NCI-H146 (cell line): ENCODE measurements at places on chromosomes 11 and 22.

DNA sequence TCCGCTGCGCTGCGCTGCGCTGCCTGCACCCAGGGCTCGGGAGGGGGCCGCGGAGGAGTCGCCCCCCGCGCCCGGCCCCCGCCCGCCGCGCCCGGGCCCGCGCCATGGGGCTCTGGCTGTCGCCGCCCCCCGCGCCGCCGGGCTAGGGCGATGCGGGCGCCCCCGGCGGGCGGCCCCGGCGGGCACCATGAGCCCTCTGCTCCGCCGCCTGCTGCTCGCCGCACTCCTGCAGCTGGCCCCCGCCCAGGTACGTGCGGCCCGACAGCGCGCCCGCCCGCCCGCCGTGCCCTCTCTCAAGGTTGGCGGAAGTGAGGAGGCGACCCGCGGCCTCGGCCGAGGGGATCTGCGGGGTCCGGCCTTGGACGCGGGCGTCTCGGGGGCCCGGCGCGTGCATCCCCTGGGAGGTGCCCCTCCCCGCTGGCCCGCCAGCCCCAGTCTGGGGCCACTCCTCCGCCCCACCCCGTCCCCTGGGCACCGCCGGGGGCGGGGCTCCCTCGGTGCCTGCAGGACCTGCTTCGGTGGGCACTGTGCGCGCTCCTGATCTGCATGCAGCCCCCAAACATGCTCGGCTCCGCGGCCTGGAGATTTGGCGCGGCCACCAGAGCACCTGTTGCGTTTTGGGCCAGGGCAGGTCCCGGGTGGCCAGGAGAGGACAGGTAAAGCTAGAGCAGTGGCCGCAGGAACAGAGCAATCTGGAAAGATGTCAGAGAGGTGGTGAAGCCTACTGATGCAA lies 429 bp downstream of the VEGFB start:
- DNase-seq: peak; percentile 63

- no peak for DNase-seq
These were observed 3.3 kb downstream of the SGSM1 start for GRCh38 chr22:24809331-24809730.

DNA sequence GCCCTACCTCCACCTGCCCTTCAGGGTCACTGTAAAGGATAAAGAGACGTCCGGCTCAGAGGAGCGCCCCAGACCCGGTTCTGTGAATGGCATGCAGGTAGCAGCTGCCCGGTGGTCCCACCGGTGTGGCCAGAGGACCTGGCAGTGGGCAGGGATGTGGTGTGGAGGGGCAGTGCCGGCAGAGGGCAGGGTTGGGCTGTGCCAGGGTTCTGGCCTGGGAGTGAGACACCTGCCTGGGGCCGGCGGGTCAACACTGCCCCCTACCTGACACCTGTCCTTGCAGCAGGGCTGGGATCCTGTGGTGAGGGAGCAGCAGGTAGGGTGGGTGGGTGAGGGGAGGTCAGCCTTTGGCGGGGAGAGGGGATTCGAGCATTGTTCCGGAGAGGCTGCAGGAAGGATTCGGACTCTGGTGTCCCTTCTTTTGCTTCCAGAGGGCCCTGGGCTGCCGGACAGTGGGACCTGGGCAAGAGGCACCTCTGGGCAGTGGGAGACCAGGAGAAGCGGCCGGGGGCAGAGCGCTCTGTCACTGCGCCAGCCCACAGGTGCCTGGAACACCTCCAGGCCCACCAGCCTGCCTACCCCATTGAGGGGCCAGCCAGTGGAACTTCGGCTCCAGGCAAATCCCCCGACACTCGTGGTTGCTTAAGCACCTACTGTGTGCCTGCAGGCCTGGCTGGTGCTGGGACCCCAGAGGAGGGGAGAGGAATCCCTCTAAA lies 1.6 kb upstream of the PHLDA2 start:
- peak; percentile 83 for DNase-seq

- peak; percentile 96 for DNase-seq
These were observed 3.7 kb upstream of the NEAT1 start for GRCh38 chr11:65418681-65419459.

DNA sequence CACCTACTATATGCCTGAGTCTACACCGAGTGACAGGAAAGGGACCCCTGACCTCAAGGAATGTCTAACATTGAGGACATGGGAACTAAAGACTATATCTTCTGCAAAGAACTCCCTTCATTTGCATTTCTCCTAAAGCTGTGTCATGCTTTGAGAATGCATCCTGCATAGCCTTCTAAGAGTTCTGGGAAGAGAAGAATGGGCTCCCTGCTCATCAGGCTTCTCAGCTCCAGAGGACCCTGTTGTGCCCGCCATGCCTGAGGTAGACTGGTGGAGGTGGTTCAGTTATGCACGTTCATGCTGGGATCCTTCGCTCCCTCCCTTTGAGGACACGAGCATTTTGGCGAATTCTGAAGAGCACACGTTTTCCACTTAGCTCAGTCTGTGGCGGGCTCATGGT lies 63.3 kb downstream of the GRIK4 start:
- DNase-seq: no peak

DNA sequence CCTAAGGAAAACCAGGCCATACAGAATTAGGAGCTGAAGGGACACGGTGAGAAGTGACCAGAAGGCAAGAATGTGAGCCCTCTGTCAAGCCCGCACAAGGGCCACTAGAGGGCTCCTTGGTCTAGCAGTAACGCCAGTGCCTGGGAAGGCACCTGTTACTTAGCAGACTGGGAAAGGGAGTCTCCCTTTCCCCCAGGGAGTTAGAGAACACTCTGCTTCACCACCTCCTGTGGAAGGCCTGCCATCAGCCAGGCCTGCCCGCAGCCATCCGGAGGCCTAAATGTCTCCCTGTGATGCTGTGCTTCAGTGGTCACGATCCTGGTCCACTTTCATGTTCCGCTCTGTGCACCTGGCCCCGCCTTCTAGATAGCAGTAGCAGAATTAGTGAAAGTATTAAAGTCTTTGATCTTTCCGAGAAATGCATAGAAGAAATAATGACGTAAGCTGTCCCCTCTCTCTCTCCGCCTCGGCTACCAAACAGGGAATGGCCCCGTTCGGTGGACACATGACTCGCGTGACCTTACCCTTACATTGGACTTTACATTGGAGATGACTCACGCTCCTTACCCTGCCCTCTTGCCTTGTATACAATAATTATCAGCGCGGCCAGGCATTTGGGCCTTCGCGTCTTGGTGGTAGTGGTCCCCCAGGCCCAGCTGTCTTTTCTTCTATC lies 10.7 kb upstream of the GSTP1 start:
- DNase-seq: peak; percentile 81

- peak; percentile 58 for DNase-seq
These were observed 839 bp downstream of the STX5 start for GRCh38 chr11:62830904-62831519.

DNA sequence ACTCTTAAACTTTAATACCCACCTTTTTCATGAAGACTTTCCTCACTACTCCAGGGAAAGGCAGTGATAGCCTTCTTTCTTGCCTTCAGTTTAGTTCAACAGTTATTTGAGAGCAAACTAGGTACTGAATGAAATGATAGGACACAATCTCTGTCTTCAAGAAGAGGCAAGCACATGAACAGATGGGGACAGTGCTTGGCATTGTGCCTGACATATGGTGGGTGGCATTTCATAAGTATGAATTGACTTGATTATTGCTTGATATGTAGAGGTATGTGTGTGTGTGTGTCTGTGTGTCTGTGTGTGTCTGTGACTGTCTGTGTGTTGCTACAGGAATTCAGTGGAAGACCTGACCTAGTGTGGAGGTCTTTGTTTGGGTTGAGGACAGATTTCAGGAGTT lies 504.1 kb downstream of the NELL1 start:
- no peak for DNase-seq

GRCh38 chr11:124882339-124883071 lies 15.2 kb downstream of the ROBO4 start:
- DNase-seq: no peak

GRCh38 chr11:132046288-132046865 lies 676.0 kb downstream of the NTM start:
- peak; percentile 82 for DNase-seq

DNA sequence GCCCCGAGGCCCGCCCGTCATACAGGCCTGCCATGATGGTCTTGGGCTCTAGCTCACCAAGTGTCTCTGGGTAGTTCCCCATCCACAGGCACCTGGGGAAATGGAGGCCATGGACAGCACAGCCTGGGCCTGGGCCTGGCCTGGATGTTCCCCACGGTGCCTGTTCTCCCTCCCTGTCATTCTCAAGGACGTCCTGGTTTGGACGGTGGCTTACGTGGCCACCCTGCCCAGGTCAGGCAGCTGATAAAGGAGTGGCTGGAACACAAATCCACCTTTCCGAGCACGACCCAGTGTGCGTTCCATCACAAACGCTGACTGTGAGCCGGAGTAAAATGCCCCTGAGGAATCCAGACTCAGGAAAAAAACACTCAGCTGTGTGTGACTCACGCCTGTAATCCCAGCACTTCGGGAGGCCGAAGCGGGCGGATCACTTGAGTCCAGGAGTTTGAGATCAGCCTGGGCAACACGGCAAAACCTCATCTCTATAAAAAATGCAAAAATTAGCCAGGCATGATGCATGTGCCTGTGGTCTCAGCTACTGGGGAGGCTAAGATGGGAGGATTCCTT lies 41.2 kb upstream of the TESMIN start:
- no peak for DNase-seq

DNA sequence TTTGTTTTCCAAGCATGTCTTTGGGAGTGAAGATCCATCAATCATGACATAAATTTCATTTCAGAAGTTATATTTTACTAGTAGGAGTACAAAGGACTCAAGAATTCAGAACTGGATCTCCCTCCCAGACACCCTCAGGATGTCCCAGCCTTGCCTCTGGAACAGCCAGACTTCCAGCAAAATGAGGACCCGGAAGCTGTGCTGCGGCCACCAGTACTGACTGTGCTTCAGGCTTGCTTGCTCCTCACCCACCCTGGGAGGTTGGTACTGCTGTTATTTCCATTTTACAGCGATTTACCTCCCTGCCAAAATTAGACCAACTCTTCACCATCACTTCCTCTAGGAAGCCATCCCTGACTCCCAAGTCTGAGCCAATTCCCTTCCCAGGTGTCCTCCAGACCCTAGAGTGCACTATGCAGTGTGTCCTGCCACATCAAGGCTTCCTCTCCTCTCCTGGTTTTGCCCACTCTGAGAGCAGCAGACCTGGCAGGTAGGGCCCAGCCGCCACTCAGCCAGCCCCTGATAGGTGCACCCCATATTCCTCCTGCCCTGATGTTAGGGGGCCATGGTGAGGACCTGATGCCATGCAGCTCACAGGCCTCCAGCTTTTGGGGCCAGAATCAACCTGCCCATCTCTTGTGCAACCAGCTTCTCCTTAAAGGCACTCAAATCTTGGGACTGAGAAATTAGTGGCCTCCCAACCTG lies 47.3 kb upstream of the WNT7B start:
- DNase-seq: no peak

GRCh38 chr11:26557666-26558065 lies 14.4 kb downstream of the MUC15 start:
- no peak for DNase-seq

DNA sequence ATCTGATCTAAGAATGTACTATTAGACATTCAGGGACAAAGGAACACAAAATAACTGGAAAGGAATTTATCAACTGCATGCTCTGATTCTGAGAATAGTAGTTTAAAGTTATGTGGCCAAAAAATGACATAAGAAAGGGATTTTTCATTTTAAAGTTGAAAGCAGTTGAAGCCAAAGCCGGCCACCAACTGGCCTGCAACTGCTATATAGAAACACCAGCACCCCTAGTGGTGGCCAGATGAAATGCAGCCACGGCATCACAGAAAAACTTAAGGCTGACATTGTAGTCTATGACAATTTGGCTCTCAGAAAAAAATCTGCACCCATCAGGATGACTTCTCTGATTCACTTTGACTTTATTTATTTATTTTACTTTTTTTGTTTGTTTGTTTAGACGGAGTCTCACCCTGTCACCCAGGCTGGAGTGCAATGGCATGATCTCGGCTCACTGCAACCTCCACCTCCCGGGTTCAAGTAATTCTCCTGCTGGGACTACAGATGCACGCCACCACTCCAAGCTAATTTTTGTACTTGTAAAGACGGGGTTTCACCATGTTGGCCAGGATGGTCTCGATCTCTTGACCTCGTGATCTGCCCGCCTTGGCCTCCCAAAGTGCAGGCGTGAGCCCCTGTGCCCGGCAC lies 59.2 kb downstream of the SLC35F2 start:
- peak; percentile 51 for DNase-seq

GRCh38 chr11:9172389-9172788 lies 81.0 kb upstream of the SCUBE2 start:
- DNase-seq: no peak
